ENCODE measurements at places on chromosomes 1 and 21.
A peak's percentile ranks its signal among the peaks of the same experiment; 100 is the strongest.

GRCh38 chr1:53485478-53486394 lies 26.5 kb downstream of the DMRTB1 start:
- peak; percentile 86 for DNase-seq

- no peak for DNase-seq
These were observed 63.1 kb downstream of the KIF21B start for GRCh38 chr1:200960236-200960947.

DNA sequence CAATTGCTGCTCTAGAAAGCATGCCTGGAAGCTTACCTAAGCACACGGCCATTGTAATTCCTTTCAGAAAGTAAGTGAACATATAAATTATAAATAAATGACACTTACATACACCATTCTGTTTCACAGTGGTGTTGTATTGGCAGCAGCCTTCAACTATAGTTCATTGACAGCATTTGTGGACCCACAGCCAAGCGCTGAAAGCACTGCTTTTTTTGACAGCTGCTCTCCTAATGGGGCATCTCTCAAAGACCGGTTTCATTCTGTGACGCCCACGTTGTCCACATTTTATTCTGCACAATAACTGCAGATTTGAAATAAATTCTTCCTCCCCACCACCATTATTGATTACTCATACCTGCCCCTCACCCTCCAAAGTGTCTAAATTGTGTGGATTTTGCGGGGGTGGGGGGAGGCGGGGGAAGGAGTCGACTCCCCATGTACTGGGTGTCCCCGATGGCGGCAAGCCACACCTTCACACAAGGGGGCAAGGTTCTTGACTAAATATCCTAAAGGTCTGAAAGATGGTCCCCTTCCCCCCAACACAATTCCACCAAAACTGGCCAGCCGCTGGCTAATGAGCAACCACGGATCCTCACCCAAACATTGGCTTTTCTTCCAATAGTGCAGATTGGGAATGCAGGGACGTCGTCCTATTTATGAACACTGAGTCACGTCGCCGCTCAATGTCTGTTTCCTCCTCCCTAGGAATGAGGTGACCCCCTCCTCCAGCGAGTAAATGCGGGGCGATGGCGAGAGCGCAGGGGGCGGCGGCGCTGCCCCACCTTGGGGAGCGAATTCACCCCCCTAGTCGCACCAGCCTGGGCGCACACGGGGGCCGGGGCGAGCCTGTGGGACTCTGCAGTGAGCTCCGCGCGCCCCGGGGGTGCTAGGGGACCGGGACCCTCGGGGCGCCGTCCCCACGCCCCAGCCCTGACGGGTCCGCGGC lies 960 bp downstream of the RCAN1 start:
- no peak for DNase-seq

DNA sequence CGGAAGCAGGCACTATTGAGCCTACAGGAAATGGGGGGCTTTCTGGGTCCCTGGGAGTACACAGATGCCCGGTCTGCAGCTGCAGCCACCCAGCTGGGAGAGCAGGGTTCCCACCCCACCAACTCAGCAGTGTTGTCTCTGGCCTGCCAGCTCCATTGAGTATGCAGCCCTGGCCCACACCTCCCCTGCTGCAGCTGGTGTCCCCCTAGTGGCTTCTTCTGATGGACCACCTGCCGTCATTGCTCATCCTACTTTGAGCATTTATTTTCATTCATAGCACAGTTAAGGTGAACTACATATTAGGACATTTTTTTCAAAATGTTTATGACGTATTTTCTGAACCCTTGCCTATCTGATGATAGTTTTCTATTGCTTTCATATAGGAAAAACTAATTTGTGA lies 189.8 kb upstream of the LYPLAL1 start:
- DNase-seq = peak; percentile 35

DNA sequence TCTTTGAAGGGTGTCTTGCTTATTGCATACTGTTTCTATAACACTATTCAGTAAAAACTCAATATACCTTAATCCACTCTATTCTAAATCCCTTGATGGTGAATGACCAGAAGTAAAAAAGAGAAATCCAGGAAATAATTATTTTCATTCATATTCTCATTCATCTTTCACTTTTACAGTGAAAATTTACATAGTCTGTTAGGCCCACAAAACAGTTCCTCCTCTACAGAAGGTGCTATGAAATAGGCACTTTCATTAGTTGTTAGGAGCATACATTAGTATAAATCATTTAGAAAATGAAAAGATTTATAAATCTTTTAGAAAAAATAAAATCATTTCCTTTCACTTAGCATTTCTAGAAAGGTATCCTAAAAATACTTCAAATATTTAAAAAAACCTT lies 115.1 kb downstream of the LHX4 start:
- DNase-seq = no peak

GRCh38 chr1:8137481-8138244 lies 111.6 kb upstream of the ERRFI1 start:
- DNase-seq = no peak

DNA sequence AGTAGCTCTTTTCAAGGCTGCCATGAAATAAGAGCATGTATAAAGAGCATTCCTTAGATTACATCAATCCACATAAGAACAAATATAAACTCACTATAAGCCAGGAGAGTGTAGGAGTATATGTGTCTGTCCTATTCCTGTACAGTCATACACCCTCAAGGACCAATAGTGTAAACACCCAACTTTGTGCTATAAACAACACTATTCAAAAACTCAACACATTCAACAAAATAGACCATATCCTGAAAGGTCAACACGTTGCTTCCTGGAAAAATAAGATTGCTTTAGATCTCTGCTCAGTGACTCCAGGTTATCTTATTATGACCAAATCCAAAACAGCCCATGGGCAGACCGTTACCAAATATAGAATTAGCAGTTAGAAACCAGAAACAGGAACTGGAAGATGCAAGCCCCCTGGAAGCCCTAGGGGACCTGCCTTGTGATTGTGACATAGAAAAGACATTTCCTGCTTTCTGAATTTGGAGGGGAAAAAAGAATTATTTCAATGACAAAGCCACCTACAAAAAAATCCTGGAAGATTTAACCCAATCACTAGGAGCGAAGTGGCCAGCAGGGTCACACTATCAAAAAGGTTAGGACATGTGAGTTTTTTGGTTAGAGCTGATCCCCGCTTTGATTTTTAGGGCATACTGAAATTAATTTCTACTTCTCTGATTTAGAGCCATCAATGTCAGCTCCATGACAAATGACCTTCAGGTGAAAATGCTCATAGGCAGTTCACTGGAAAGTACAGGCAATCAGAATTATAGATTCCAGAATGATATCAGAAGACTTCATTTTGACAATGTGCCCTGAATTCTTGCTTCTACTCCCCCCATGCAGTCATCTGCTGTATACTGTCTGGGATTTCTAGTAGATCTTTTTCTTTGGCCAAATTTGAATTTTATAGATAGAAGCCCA lies 59.9 kb downstream of the LRRC8C start:
- no peak for DNase-seq

DNA sequence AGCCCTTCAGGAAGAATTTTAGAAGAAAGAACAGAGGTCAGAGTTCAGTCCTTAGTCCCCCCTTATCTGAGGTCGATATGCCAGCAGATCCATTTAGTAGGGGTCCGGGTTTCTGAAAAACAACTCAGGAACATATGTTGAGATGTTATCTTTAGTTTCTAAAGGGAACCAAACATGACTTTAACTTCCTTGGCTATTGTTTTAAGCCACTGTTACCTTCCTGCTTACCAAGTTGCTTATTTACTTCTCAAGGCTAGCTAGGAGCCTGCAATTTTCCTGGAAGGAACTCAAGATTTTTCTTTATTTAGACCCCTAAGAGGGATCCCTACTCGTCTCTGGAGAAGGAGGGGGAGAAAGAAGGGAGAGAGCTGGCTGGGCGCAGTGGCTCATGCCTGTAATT lies 54.3 kb downstream of the KCNC4 start:
- DNase-seq = no peak

GRCh38 chr1:26983863-26984262 lies 9.6 kb upstream of the TRNP1 start:
- DNase-seq = no peak

- no peak for DNase-seq
These were observed 52.4 kb downstream of the SLC37A1 start for GRCh38 chr21:42565886-42566523.

DNA sequence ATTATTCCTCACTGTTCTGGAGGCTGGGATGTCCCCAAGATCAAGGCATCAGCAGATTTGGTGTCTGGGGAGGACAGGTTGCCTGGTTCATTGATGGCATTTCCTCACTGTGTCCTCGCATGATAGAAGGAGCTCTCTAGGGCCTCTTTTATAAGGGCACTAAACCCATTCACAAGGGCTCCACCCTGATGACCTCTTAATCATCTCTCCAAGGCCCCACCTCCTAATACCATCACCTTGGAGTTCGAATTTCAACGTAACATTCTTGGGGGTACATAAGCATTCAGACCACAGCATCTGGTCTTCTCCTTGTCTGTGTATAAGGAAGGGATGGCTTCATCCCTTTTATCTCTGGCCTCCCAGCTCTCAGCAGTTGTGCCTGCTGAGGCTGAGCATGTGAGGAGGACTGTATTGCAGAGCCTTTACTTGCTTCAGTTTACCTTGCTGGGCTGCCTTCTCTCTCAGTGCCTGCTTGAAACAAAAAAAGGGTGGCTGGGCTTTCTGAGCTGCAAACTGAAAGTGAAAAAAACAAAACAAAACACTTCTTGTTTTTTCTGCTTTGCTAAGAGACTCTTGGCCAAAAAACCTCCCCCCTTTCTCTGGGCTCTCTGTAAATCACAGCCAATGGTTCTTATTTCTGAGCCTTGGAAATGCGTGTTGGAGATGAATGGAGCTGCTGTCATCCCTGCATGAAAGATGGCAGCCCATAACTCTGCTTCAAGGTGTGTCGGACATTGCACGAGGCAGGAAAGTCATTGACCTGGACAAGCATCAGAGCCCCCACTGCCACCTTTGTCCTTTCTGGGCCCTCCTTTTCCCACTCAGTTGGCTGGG lies 75.8 kb downstream of the RHOU start:
- DNase-seq = no peak

- no peak for DNase-seq
These were observed 62.5 kb downstream of the TMCO4 start for GRCh38 chr1:19737104-19737825.

GRCh38 chr1:86409416-86410021 lies 13.4 kb upstream of the ODF2L start:
- DNase-seq = peak; percentile 12

DNA sequence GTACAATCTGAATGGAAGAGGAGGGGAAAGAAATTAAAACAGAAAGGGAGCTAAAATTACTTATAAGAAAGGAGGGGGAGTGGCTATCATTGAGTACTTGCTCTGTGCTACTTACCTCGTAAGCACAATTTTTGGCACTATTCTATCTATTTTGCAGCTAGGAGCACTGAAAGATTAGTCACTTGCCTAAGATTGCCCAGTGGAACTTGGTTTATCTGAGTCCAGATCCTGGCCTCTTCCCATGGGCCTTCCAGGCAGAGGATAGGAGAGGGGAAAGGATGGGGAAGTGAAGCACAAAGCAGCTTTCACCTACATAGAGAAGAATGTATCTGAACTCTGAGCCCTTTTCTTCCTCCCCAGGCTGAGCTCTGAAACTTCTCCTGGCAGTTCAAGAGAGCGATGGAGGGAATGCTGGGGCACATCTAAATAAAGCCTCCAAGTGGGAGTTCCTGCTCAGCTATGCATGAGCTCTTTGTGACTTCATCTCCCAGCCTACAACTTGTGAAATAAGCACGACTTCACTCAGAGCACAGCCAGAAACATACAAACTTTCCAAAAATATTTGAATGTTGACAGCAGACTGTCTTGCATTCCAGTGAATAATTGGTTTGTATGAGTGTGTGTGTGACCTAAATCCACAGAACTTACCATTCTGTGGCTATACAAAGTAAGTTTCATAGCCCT lies 29.4 kb downstream of the HMGB4 start:
- no peak for DNase-seq

- peak; percentile 9 for DNase-seq
These were observed 444.8 kb downstream of the TTLL7 start for GRCh38 chr1:83554174-83554573.

- DNase-seq = no peak
These were observed 32.5 kb downstream of the DHCR24 start for GRCh38 chr1:54854381-54855020.

DNA sequence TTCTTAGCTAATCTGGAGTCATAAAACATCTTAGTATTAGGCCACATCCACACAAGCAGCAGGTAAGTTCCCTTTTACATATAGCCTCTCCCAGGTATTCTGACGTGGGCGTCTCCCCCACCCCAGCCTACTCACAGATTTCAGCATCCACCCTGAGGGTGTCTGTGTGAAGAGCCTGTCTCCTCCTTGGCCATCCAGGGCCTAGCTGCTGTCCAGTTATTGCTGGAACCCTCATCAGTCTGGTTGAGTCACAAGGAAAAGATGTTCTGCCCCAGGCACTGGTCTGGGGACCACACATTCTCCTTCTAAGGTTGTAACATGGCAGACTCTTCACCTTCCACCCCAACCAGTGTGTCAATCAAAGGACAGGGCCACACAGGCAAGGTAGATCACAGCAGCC lies 57.6 kb downstream of the ETS2 start:
- no peak for DNase-seq

DNA sequence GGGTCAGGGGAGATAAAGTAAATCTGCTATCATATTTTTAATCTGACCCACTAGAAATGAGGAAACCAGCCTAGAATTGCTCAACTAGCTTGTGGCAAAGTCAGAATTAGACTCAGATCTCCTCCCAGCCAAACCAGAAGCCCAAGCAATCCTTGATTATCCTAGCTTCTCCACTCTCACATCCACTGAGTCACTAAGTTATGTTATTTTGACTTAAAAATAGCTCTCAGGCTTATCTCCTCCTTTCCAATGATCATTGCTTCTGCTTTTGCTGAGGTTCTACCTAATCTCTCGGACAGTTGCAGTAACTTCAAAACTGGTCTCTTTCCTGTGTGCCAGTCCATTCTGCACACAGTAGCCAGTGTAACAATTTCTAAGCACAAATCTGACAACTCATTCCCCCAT lies 22.9 kb downstream of the OVAAL start:
- no peak for DNase-seq

- DNase-seq = no peak
These were observed 25.3 kb downstream of the ACTA1 start for GRCh38 chr1:229408458-229409037.

DNA sequence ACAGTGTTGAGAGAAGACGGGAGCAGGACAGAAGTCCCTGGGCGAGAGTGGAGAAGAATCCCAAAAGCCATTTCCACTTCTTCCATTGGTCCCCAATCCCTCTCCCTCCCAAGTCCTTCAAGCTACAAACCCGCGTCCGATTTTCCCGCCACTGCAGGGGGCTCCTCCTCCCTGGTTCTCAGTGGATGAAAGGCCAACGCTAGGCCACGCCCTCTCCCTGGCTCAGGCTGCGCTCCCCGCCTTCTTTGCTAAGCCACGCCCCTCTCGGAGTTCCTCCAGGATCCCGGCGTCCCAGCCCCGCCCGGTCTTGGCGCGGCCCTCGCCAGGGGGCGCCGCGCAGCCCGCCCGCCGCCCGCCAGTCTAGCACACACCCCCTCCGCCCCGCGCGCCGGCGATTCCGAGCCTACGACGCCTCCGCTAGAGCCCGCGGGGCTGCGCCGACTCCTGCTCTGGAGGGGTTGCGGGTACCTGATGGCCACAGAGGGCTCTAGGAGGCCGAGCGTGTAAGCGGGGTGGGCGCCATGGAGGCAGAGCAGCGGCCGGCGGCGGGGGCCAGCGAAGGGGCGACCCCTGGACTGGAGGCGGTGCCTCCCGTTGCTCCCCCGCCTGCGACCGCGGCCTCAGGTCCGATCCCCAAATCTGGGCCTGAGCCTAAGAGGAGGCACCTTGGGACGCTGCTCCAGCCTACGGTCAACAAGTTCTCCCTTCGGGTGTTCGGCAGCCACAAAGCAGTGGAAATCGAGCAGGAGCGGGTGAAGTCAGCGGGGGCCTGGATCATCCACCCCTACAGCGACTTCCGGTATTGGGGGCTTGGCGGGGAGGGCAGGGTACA lies at the start of gene HCN3:
TSS of gene HCN3 (plus strand) at position 394 of the 832 bp plus-strand sequence. CDS start at position 522, 128 bp downstream.
- peak; percentile 99 for DNase-seq

Data from HuH-7 (cell line).